ENCODE measurements at places on chromosomes 4 and X. TPM values are rescaled to one million over a fixed set of nuclear protein-coding genes. Genes with fewer than 3 reads are reported as not detected.
A peak's percentile ranks its signal among the peaks of the same experiment; 100 is the strongest.

GRCh38 chrX:38102875-38103274 is 96.5 kb downstream of the SYTL5 start:
- no peak overlapping the region for H3K4me3 ChIP-seq
- H3K27me3 ChIP-seq = peaks cover 5% of the 10 kb centered on the region
- no peak overlapping the region for H3K27ac ChIP-seq
- no peak for DNase-seq
- H3K36me3 ChIP-seq = no peaks in the 10 kb centered on the region

DNA sequence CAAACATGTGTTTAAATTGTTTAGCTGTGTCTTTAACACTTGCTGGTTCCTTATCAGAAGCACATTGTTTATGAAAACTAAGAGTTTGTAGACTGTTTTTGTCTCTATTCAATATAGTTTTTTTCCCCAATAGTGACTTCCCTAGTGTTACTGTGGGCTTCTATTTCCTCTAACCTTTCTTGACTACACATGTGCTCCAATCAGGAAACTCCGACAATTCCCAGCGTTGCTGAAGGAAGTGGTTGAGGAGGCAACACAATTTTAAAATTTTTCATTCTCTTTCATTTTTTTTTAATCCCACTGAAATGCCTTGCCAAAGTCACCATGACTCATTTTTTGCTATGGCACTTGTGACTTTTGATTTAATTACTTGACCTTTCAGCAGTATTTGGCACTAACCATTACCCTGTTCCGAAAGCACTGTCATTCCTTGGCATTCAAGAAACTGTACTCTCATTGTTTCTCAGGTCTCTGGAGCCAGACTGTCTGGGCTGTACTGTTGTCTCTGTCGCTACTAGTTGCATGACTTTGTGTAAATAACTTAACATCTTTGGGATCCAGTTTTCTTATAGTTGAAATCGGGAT is 67.6 kb upstream of the FREM3 start:
- no peaks in the 10 kb centered on the region for H3K27me3 ChIP-seq
- DNase-seq = no peak
- no peaks in the 10 kb centered on the region for H3K36me3 ChIP-seq
- H3K4me1 ChIP-seq = no peaks in the 10 kb centered on the region
- peak overlapping the region; percentile 40 for H3K27ac ChIP-seq

DNA sequence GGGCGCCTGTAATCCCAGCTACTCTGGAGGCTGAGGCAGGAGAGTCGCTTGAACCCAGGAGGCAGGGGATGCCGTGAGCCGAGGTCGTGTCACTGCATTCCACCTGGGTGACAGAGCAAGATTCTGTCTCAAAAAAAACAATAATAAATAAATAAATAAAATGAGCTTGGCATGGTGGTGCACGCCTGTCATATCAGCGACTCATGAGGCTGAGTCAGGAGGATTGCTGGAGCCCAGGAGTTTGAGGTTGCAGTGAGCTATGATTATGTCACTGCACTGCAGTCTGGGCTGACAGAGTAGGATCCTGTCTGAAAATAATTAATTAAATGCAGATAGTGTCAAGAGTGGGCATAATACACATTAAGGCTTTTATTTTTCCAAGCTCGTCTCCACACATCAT is 77.5 kb downstream of the DHRSX start:
- no peaks in the 10 kb centered on the region for H3K4me1 ChIP-seq
- no peaks in the 10 kb centered on the region for H3K27me3 ChIP-seq
- H3K36me3 ChIP-seq = no peaks in the 10 kb centered on the region
- H3K4me3 ChIP-seq = no peak overlapping the region

SHROOM4 gene
- total RNA-seq = 13.8 TPM

F9 gene
- not detected for total RNA-seq

SMIM10L2A gene
- total RNA-seq = 2.0 TPM

GRCh38 chr4:104649631-104650030 is 154.9 kb upstream of the CXXC4 start:
- H3K27me3 ChIP-seq = no peaks in the 10 kb centered on the region
- H3K36me3 ChIP-seq = no peaks in the 10 kb centered on the region

DNA sequence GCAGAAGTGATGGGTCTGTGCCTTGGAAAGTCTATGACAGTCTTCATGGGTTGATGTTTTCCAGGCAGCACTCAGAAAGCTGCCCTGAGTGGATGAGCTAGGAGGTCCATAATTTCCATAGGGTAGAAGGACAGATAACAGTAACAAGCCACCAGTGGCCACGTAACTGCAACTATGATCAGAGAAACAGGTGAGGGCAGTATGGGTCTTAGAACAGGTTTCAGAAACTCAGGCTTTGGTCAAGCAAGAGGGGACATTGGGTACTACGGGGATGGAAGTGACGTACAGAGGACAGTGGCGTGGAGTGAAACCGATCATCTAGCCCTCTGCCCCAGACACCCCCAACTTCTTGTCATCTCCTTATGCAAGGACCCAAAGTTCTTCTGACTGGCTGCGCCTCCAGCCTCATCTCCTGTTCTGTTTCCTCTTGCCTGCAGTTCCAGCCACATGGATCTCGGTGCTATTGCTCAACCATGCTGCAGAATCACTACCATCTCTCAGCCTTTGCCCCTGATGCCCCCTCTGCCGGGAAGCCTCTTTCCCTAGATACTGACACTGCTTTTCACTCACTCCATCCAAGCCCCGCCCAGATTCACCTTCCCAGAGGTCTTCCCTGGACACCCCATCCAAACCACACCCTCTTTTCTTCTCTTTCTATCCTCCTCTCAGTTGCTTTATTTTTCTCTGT is 123.4 kb downstream of the MFAP3L start:
- H3K36me3 ChIP-seq = no peaks in the 10 kb centered on the region
- no peak overlapping the region for H3K4me3 ChIP-seq
- H3K4me1 ChIP-seq = no peaks in the 10 kb centered on the region
- H3K27ac ChIP-seq = no peak overlapping the region

DNA sequence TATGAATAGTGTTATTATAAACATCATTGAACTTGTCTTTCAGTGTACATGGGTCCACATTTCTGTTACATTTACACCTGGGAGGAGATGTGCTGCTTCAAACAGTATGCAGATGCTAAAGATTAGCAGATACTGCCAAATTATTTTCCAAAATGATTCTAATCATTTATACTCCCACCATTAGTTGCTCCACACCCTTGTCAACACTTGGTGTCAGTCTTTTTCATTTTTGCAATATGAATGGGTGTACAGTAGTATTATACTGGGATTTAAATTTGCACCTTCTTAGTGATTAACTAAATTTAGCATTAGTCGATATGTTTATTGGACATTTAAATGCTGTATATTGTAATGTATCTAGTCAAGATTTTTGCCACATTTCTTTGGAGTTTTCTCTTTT is 131.6 kb upstream of the GRID2 start:
- H3K27me3 ChIP-seq = no peaks in the 10 kb centered on the region
- no peak for DNase-seq
- H3K4me1 ChIP-seq = no peaks in the 10 kb centered on the region
- H3K36me3 ChIP-seq = no peaks in the 10 kb centered on the region

LAMTOR3 gene
- 44.0 TPM for total RNA-seq

GRCh38 chrX:69900491-69900890 is 149.2 kb downstream of the AWAT2 start:
- no peak for DNase-seq
- H3K27me3 ChIP-seq = no peaks in the 10 kb centered on the region
- H3K27ac ChIP-seq = no peak overlapping the region
- no peaks in the 10 kb centered on the region for H3K36me3 ChIP-seq

SLC25A43 gene
- 20.5 TPM for total RNA-seq

BMP2K gene
- total RNA-seq = 42.3 TPM

MAGEE1 gene
- total RNA-seq = 2.6 TPM

DNA sequence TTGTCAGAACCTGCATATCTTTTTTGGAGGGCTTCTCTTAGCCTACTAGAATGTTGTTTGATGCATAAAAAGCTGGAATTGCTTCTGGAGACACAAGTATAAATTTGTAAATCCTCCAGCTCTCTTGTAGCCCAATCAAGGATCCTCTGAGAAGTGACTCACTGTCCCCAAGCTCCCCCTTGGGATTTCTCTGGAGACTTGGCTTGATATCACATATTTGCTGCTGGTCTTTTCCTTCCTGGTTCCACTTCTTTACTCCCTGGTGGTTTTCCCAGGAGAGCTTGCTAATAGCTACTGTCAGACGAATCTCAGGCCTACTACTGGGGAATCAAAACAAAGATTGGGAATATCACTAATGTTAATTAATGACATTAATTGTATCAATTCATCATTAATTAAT is 173.1 kb downstream of the STK32B start:
- no peak overlapping the region for H3K27ac ChIP-seq
- no peak for DNase-seq
- no peaks in the 10 kb centered on the region for H3K27me3 ChIP-seq
- no peaks in the 10 kb centered on the region for H3K4me1 ChIP-seq
- no peaks in the 10 kb centered on the region for H3K36me3 ChIP-seq

- DNase-seq = peak; percentile 94
- H3K4me3 ChIP-seq = peak within 1 kb of the TSS; percentile 83
- no peaks in the 10 kb centered on the region for H3K27me3 ChIP-seq
- peak within 1 kb of the TSS; percentile 99 for H3K27ac ChIP-seq
- no peaks in the 10 kb centered on the region for H3K36me3 ChIP-seq
Observed at GRCh38 chr4:140756319-140757231, at the start of gene TBC1D9. Gene TBC1D9, minus strand, starts transcription at chr4:140756385. Its CDS starts 340 bp downstream, at chr4:140756045.

DNA sequence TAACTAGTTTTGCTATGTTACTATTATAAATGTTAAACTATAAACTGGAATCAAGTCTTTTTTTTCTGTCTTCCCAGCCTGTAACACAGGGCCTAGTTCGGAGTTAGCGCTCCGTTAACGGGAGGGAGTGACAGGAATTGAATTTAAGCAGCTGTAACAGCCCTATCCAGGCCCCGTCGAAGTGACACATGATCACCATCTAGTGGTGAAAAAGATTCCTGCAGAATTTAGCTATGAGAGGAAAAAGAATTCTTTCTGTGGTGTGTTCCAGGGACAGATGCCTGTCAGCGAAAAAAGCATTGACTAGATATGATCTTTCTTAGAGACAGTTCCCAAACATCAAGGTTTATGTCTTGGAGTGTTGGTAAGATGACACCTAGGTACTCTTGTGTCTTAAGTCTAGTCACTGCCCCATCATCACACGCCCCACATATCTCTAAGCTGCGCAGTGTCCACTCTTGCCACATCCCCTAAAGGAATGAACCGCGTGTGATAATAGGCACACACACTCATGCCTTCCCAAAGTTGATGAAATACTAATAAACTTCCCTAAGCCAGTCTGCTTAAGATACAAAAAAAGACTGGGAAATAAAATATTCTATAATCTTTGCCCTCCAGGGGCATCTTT is 2.1 kb downstream of the GAB3 start:
- H3K27ac ChIP-seq = no peak overlapping the region
- H3K4me3 ChIP-seq = no peak overlapping the region
- H3K36me3 ChIP-seq = no peaks in the 10 kb centered on the region
- no peak for DNase-seq
- peaks cover 29% of the 10 kb centered on the region for H3K27me3 ChIP-seq

- no peak for DNase-seq
- no peaks in the 10 kb centered on the region for H3K27me3 ChIP-seq
- no peaks in the 10 kb centered on the region for H3K36me3 ChIP-seq
- H3K4me3 ChIP-seq = no peak overlapping the region
- H3K27ac ChIP-seq = peak overlapping the region; percentile 54
- no peaks in the 10 kb centered on the region for H3K4me1 ChIP-seq
Observed at GRCh38 chrX:46628460-46629371, 55.2 kb downstream of the CHST7 start.

CAPN6 gene
- not detected for total RNA-seq

GRCh38 chr4:60133375-60133774 is 1066.8 kb upstream of the ADGRL3 start:
- no peaks in the 10 kb centered on the region for H3K27me3 ChIP-seq
- no peaks in the 10 kb centered on the region for H3K36me3 ChIP-seq
- no peak for DNase-seq
- H3K4me1 ChIP-seq = no peaks in the 10 kb centered on the region

CXCL6 gene
- total RNA-seq = 2.9 TPM

GRCh38 chr4:131644619-131645018 is 1504.5 kb upstream of the PCDH10 start:
- no peak overlapping the region for H3K4me3 ChIP-seq
- no peaks in the 10 kb centered on the region for H3K36me3 ChIP-seq
- no peaks in the 10 kb centered on the region for H3K27me3 ChIP-seq

GRCh38 chr4:137474711-137475301 is 57.5 kb downstream of the PCDH18 start:
- H3K27me3 ChIP-seq = no peaks in the 10 kb centered on the region
- H3K27ac ChIP-seq = no peak overlapping the region
- no peak overlapping the region for H3K4me3 ChIP-seq

DNA sequence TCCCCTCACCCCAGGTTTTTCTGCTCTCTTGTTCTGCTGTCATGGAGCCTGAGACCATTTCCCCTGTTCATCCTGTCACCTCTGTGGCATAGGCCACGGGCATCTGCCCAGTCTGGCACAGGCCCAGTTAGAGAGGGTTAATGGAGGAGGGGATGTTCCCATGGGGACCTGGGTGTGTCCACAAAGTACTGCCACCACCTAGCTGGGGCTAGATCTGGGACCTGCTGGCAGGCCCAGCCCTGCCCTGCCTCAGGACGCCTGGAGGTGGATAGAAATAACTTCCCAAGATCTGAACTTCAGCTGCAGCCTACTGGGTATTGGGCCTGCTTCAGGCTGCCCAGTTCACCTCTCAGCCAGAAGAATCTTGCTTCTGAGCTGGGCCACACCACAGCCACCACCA is 13.5 kb downstream of the EFNB1 start:
- no peaks in the 10 kb centered on the region for H3K4me1 ChIP-seq
- H3K36me3 ChIP-seq = no peaks in the 10 kb centered on the region
- no peak overlapping the region for H3K4me3 ChIP-seq
- no peak for DNase-seq
- peak overlapping the region; percentile 32 for H3K27ac ChIP-seq

PCDH10 gene
- 0.33 TPM for total RNA-seq

CPEB2 gene
- 33.4 TPM for total RNA-seq

SSX4 gene
- not detected for total RNA-seq

- no peak overlapping the region for H3K4me3 ChIP-seq
- no peaks in the 10 kb centered on the region for H3K36me3 ChIP-seq
- no peak overlapping the region for H3K27ac ChIP-seq
- DNase-seq = no peak
- H3K27me3 ChIP-seq = no peaks in the 10 kb centered on the region
Observed at GRCh38 chrX:44470816-44471215, 71.8 kb downstream of the FUNDC1 start.

GRCh38 chr4:38308728-38309311 is 348.6 kb downstream of the PTTG2 start:
- no peaks in the 10 kb centered on the region for H3K4me1 ChIP-seq
- no peak overlapping the region for H3K27ac ChIP-seq
- H3K27me3 ChIP-seq = no peaks in the 10 kb centered on the region
- no peaks in the 10 kb centered on the region for H3K36me3 ChIP-seq
- no peak for DNase-seq
- no peak overlapping the region for H3K4me3 ChIP-seq

GRCh38 chr4:7066006-7066405 is 1.9 kb downstream of the GRPEL1 start:
- peaks cover 11% of the 10 kb centered on the region for H3K4me1 ChIP-seq
- no peaks in the 10 kb centered on the region for H3K36me3 ChIP-seq
- H3K4me3 ChIP-seq = no peak overlapping the region

RRH gene
- total RNA-seq = not detected

SPIN4 gene
- 6.6 TPM for total RNA-seq

- no peaks in the 10 kb centered on the region for H3K36me3 ChIP-seq
- no peak overlapping the region for H3K4me3 ChIP-seq
- H3K27ac ChIP-seq = no peak overlapping the region
- no peaks in the 10 kb centered on the region for H3K27me3 ChIP-seq
Observed at GRCh38 chr4:172762895-172763294, 405.7 kb upstream of the GALNT7 start.

GRCh38 chrX:134459683-134460004 is 321 bp upstream of the HPRT1 start:
- peak overlapping the region; percentile 73 for H3K4me3 ChIP-seq
- H3K36me3 ChIP-seq = no peaks in the 10 kb centered on the region
- DNase-seq = no peak
- H3K4me1 ChIP-seq = no peaks in the 10 kb centered on the region
- H3K27ac ChIP-seq = peak overlapping the region; percentile 82

GRCh38 chrX:118117741-118118140 is 1.1 kb upstream of the KLHL13 start:
- DNase-seq = no peak
- H3K4me1 ChIP-seq = no peaks in the 10 kb centered on the region
- H3K27ac ChIP-seq = no peak overlapping the region
